Activated CD8-positive, alpha-beta memory T cell treated with anti-CD3 and anti-CD28 coated beads for 48 hours (primary cell): ENCODE measurements at places on chromosomes 3 and 15.

DNA sequence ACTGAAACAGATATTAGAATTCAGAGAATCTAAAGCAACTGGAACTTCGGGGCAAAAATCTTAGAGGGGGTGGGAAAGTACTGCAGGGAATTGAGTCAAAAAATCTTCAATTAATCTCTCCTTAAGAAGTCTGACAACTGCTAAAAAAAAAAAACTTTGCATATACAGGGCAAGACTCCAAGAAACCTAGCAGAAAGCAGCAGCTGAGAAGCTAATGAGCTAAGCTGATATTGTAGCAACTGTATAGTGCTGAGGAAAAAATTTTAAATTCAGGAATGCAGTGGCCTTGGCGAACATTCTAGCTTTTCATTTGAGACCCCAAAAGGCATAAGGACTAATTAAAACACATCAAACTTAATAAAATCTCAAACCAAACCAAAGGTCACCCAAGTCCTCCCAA, 113.6 kb downstream of the SCAPER start:
- DNase-seq, result no peak

DNA sequence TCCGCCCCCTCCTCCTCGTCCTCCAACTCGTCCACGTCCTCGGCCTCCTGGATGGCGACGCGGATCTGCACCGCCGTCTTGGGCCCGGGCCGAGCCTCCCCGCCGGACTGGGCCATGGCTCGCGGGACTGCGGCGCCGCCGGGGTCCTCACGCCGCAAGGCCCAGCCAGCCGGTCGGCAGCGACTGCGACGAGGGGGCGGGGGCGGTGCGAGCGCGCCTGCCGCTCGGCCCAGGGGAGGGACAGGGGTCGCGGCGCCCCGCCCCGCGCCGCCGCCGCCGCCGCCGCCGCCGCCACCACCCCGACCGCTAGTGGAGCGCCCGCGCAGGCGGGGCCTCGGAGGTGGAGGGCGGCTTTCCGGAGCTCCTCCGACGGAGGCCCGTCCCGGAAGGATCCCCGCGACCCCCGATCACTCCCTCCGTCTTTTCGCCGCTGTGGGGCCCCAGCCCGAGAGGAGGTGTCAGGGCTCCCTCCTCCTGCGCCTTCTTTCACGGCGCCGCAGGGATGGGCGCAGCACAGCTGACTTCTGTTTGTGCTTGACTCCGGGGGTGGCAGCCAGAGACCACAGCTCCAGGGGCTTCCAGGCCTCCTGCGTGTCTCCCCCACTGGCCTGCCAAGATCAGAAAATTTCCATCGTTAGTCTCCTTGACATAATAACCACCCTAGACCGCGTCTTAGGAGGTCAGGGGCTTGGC, at the start of gene LARP6:
Gene LARP6 (minus strand): TSS at position 185 of the 693 bp plus-strand sequence. CDS start 69 bp downstream, at position 116.
- DNase-seq, result peak; percentile 10

GRCh38 chr3:37808656-37809055, 53.0 kb upstream of the CTDSPL start:
- DNase-seq, result no peak

DNA sequence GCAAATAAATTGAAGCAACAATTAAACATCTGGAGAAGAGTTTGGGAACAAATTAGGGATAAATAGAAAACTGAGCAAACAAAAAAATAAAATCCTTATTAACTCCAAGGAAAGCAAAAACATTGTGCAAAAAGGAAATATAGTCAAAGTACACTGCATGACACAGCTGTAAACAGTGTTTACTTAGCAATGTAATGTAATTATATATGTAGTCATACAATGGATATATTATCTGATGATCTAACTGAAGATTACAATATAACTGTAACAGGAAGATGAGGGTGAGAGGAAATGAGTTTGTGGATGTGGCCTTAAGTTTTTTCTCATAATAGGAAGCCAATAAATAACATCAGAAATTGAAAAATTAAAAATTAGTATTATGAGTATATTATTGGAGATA, 42.5 kb downstream of the SCN10A start:
- DNase-seq, result no peak

- no peak for DNase-seq
Measured at GRCh38 chr3:21487520-21487919, 263.5 kb downstream of the ZNF385D start.

GRCh38 chr3:126107203-126107939, 23.4 kb upstream of the SLC41A3 start:
- no peak for DNase-seq
